ENCODE measurements at places on chromosomes 5 and 9. TPM values are rescaled to one million over a fixed set of nuclear protein-coding genes. Genes with fewer than 3 reads are reported as not detected.

The PCDHB13 gene
- total RNA-seq, result 1.6 TPM

The SHLD3 gene
- 3.6 TPM for total RNA-seq

The PCDHB6 gene
- total RNA-seq, result 0.09 TPM

The TAF11L11 gene
- not detected for total RNA-seq

The MCIDAS gene
- total RNA-seq, result under 0.01 TPM

The HEMGN gene
- not detected for total RNA-seq

The ZNG1C gene
- total RNA-seq, result 36.7 TPM

The FOXD4L3 gene
- total RNA-seq, result not detected

The TRIM41 gene
- 13.5 TPM for total RNA-seq

The CDKN2A gene
- 14.0 TPM for total RNA-seq

The PROB1 gene
- total RNA-seq, result 1.2 TPM

The REEP5 gene
- 62.2 TPM for total RNA-seq

The SHISAL2B gene
- total RNA-seq, result not detected

The GABRB2 gene
- not detected for total RNA-seq

The SPATA6L gene
- total RNA-seq, result 0.47 TPM

The NR5A1 gene
- total RNA-seq, result not detected
